ENCODE measurements at places on chromosomes 6 and 20.

DNA sequence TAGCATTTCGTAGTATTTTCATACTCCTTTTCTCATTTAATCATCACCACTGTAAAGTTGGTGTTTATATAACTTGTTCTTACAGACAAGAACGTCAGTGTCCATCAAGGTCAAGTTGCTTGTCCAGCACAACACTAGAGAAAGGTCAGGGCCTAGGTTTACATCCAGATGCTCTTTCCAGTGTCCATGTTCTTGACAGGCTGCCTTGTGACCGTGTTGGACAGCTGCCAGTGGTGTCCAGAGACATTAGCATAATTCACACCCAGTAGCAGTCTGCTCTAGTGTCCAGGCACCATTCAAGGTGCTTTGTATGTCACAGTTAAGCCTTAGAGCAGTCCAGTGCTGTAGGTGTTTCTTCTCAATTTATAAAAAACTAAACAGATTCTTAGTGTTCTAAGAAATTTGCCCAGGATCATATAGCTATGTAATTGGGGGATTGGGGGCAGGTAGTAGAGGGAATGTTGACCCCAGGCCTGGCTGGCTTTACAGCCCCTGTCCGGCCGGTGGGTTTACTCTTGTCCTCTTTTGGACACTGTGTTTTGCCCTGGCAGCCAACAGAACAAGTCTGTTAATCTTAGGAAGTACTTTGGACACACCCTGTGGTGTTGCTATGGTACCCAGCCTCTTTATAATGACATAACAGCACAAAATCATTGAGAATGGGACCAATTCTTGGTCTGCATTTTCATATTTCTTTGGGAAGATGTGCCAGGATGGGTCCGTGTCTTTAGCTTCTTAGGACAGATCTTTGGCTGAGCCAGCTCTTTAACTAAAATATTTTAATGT lies 8.0 kb downstream of the STK35 start:
- no peak for DNase-seq
- H3K4me3 ChIP-seq = no peak overlapping the region
- no peaks in the 10 kb centered on the region for H3K27me3 ChIP-seq
- H3K27ac ChIP-seq = peak overlapping the region; percentile 21
- peaks cover 17% of the 10 kb centered on the region for H3K36me3 ChIP-seq

DNA sequence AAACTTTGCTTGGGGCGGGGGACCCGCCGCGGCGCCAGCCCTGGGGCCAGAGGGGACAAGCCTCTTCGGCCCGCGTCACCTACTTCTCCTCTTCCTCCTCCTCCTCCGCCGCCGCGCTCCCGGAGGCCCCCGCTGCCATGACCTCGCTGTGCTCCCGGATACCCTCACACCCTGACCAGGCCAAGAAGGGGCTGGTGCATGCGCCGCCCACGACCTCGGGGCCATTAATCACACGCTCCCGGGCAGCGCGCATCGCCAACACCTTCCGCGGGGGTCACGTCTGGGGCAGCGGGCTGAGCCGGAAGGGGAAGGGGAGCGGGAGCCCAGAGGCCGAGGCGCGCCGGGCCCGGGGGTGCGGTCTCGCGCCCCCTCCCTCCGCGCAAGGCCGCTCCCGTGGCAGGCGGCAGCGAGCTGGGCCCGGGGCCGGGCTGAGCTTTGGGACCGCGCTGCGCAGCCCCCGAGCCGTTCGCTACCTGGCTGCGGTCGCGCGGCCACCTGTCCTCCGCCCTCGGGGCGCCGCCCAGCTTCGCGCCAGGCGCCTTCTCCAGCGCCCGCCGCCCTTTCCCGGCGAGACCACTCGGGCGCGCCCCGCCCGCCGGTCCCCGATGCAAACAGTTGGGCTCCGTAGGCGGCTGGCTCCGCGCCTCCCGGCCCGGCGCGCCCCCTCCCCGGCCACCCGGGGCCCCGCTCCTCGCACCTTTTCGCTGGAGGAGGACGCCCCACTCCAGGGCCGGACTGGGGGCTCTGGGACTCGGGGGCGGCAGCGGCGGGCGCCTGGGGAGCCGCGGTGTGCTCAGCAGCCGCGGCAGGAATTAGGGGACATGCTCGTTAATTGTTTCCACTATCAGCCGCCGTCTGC lies 575 bp upstream of the CNR1 start:
- peak overlapping the region; percentile 30 for H3K4me3 ChIP-seq
- peak; percentile 17 for DNase-seq
- no peak overlapping the region for H3K27ac ChIP-seq
- peaks cover 5% of the 10 kb centered on the region for H3K4me1 ChIP-seq
- peaks cover 60% of the 10 kb centered on the region for H3K27me3 ChIP-seq

- no peak overlapping the region for H3K4me3 ChIP-seq
- no peak overlapping the region for H3K27ac ChIP-seq
- peak; percentile 81 for DNase-seq
- peaks cover 9% of the 10 kb centered on the region for H3K36me3 ChIP-seq
Measured at GRCh38 chr6:158072083-158072721, 90.5 kb downstream of the SYNJ2 start.

- peaks cover 4% of the 10 kb centered on the region for H3K4me1 ChIP-seq
- no peaks in the 10 kb centered on the region for H3K36me3 ChIP-seq
- no peaks in the 10 kb centered on the region for H3K27me3 ChIP-seq
Measured at GRCh38 chr6:93104195-93104817, 315.1 kb downstream of the EPHA7 start.

DNA sequence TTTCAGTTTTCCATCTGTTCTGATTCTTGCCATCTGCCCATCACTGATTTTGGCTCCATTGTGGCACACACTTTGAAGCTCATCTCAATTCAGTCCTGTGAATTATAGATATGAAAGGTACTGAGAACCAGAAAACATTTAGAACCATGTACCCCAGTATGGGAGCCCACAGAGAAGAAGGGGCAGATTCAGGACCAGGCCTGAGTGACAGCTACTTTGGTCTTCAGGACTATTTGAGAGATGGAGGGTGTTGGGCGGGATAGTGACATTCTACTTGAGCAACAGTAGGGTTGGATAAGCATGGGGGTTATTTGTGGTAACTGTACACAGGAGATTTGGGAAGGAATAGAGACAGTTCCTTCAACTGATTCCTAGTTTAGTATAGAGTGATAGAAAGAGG lies 259.2 kb upstream of the MANEA start:
- H3K4me1 ChIP-seq = no peaks in the 10 kb centered on the region
- no peak overlapping the region for H3K27ac ChIP-seq
- H3K4me3 ChIP-seq = no peak overlapping the region
- no peaks in the 10 kb centered on the region for H3K36me3 ChIP-seq
- DNase-seq = no peak
- no peaks in the 10 kb centered on the region for H3K27me3 ChIP-seq

DNA sequence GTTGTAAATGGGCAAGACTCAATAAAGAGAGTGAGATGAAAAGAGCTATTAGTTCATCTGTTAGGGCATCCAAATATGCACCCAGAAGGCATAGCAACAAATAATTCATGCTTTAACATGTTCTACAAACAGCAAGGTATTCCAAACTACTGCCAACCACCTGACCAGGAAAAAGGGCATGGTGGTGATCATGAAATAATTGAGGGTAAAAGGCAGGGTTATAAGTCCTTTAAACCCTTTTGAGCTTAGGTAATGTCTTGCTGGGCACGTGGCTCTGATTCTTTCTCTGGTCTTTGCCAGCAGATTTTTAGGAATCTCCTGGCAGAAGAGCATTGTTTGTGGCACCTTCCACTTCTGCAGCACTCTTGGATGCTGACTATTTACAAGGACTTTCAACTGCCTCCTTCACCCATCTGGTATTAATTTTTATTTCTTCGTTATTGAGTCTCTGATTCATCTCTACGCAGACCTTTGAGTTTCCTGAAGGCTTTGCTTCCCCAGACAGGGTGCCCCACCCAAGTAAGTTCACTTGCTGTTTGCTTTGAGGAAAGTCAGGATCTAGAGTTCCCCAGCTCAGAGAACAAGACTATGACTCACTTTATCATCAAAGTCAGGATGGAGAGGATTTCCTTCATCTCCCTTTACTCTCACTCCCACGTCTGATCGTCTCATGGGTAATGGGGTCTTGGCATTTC lies 83.4 kb upstream of the NEDD9 start:
- H3K27me3 ChIP-seq = no peaks in the 10 kb centered on the region
- no peak overlapping the region for H3K27ac ChIP-seq
- no peak overlapping the region for H3K4me3 ChIP-seq

DNA sequence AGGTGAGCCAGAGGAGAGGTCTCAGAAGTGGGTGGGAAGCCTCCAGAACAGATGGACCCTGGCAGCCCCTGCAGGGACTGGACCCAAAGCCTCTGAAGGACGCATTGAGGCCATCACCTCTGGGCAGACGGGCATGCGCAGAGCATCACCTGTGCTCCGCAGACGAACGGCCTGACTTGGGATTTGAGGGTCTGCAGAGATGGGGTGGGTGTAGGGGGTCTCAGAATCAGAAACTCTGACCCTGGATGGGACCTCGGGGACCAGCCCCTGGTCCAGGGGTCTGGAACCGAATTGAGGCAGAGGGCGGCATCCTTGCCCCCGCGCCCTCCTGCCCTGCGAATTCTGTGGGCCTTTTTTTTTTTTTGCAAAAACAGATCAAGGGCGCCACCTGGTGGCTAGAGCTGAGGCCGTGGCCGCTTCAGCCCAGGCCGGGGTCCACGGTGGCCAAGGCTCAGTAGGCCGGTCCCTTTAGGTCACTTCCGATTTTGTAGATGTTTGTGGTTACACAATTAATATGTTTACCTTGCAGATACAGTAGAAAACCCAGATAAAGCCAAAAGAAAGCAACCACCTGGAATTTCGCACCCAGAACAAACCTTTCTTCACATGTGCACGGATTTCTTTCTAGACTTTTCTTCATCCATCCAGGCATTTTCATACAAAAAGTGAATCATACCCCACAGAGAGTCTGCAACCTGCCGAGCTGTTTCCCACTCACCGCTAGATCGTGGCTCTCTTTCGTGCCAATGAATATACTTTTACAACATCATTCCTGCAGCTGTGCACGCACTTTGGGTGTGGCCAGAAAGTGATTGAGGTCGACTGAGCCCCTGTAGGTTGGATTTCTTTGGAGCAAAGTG lies 25.9 kb downstream of the ZBP1 start:
- no peaks in the 10 kb centered on the region for H3K27me3 ChIP-seq
- no peaks in the 10 kb centered on the region for H3K36me3 ChIP-seq
- H3K4me3 ChIP-seq = no peak overlapping the region
- H3K4me1 ChIP-seq = peaks cover 3% of the 10 kb centered on the region
- no peak overlapping the region for H3K27ac ChIP-seq

DNA sequence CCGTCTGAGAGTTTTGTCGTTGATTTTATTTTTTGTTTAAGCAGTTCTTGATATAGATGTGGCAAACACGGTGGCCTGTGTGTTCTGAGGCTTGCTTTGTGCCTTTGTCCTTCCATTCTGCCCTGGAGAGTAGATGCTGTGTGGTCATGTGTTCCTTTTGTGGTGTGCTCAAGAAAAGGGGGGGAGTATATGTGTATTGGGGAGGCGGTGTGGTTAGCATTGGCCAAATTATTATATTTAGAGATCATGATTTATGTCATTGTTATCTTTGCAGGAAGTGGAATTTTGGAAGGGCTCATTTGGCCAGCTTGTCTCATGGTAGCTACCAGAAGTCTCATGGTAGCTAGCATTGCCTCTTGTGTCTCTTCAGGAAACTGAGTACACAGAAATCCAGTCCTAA lies 16.4 kb downstream of the RREB1 start:
- no peaks in the 10 kb centered on the region for H3K27me3 ChIP-seq
- H3K4me3 ChIP-seq = no peak overlapping the region
- DNase-seq = no peak
- H3K36me3 ChIP-seq = peaks cover 1% of the 10 kb centered on the region
- peaks cover 4% of the 10 kb centered on the region for H3K4me1 ChIP-seq
- no peak overlapping the region for H3K27ac ChIP-seq

- H3K36me3 ChIP-seq = peaks cover 53% of the 10 kb centered on the region
- no peaks in the 10 kb centered on the region for H3K27me3 ChIP-seq
- no peaks in the 10 kb centered on the region for H3K4me1 ChIP-seq
- peak overlapping the region; percentile 77 for H3K27ac ChIP-seq
Measured at GRCh38 chr20:49278818-49279676, 1.2 kb upstream of the ZNFX1 start.

GRCh38 chr20:59154317-59155013 lies 9.2 kb upstream of the ZNF831 start:
- no peak for DNase-seq
- H3K4me1 ChIP-seq = peaks cover 5% of the 10 kb centered on the region
- no peak overlapping the region for H3K4me3 ChIP-seq
- H3K36me3 ChIP-seq = no peaks in the 10 kb centered on the region
- H3K27me3 ChIP-seq = no peaks in the 10 kb centered on the region

DNA sequence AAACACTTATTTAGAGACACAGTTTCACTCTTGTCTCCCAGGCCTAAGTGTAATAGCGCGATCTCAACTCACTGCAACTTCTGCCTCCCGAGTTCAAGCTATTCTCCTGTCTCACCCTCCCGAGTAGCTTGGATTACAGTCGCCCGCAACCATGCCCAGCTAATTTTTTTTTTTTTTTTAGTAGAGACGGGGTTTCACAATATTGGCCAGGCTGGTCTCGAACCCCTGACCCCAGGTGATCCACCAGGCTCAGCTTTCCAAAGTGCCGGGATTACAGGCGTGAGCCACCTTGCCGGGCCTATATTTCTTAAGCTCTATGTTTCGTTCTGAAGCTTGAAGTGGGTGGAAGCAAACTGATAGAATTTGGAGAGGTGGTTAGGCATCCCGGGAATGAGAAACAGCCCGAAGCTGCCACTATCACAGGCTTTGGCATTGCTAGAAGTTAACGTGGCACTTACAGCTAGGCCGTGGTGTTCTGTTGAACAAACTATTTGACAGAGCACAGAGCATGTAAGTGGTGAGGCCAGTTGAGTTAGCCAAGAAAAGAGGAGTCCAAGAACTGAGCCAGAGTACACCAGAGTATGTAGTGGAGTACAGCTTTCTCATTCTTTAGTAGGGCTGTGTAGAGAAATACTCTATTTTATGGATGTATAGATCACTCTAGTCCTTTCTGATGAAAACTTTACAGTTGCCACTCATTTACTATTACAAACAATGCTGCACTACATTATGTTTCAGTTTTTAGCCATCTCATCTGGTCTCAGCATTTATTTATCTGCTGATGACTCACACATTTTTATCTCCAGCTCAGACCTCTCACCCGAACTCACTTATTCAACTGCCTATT lies 62.0 kb upstream of the HFE start:
- H3K27me3 ChIP-seq = no peaks in the 10 kb centered on the region
- H3K27ac ChIP-seq = peak overlapping the region; percentile 56
- no peaks in the 10 kb centered on the region for H3K36me3 ChIP-seq
- H3K4me1 ChIP-seq = peaks cover 10% of the 10 kb centered on the region
- peak; percentile 56 for DNase-seq

DNA sequence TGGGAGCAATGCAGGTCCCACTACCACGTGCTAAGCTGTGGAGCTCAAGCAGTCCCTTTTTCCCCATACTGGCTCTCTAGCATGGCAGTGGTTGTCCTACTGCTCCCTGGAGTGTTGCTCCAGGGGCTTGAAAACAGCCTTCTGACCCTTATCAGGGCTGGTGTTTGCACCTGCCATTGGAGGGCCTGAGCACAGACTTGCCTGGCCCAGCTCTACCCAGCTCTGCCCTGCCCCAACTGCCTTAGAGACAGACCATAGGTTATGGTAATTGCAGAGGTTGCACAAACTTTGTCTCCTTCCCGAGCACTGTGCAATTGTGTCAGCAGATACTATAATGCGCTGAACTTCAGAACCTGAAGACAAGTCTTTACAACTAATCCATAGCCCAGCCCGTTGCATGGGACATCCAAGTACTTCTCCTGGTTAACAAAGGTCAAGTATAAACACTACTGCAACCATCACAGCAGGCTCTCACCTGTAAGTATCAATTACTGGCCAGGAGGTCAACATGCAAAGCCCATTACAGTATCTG lies 58.7 kb downstream of the PDSS2 start:
- no peak overlapping the region for H3K4me3 ChIP-seq
- no peak for DNase-seq
- H3K27ac ChIP-seq = no peak overlapping the region
- H3K36me3 ChIP-seq = peaks cover 6% of the 10 kb centered on the region
- no peaks in the 10 kb centered on the region for H3K27me3 ChIP-seq
